ENCODE measurements at places on chromosomes 13 and 19.

- DNase-seq = no peak
These were observed 41.2 kb upstream of the TNFSF11 start for GRCh38 chr13:42532561-42533335.

DNA sequence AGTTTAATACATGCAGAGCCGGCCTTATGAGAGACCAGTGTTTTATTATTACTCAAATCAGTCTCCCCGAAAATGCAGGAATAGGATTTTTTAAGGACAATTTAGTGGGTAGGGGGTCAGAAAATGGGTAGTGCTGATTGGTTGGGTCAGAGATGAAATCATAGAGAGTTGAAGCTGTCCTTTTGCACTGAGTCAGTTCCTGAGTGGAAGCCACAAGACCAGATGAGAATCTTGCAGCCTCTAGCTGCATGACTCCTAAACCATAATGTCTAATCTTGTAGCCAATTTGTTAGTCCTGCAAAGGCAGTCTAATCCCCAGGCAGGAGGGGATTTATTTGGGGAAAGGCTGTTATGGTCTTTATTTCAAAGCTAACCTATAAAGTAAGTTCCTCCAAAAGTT is 1163.9 kb downstream of the DIAPH3 start:
- DNase-seq = no peak

- DNase-seq = no peak
These were observed 805 bp downstream of the ZNF784 start for GRCh38 chr19:55623561-55623960.

DNA sequence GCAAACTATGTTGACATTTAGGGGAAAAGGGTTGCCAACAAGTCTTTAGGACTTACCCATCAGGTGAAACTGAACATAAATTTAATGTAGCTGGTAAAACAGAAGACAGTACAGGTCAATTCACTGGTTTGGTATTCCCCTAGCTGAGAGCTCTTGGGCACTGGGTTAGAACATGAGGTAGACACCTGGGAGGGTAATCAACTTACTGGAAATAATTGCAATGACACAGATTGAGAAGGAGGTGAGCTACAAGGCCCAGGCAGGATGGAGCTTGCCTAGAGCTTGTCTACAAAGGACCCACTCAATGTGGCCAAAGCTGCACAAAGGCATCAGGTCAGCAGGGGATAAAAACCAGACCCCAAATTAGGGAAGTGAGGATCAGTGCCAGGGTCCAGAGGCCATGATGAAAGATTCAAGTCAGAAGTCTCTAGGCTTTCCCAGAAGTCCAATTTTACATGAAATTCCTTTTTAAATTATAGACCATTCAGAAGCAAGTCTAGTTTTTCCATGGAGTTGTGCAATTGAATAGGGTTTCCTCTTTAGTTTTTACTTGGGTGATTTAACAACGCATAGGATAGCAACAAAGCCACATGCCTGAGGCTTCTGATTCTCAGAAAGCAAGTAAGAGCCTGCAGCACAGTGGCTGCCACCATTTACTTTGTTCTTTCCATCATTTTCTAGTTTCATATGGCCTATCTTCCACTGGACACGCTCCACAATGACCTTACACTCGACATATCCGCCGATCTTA is 194.0 kb downstream of the NDFIP2 start:
- DNase-seq = no peak

DNA sequence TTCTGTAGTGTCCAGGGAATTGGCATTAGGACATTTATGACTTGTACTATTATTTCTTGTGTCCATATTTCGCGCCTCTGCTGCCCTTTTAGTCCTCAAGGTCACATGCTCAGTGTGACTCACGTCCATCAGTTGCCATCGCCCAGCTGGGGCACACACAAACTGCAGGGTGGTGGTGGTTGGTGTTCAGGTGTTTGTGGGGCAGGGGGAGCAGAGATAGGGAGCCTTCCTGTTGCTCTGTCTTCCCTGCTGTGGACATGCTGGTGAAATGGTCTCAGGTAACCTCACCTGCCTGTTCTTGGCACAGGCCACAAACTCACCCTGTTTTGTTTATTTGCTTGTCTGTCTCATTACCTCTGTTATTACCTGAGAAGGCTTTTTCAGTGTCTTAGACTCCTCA is 22.4 kb downstream of the PRR12 start:
- no peak for DNase-seq

DNA sequence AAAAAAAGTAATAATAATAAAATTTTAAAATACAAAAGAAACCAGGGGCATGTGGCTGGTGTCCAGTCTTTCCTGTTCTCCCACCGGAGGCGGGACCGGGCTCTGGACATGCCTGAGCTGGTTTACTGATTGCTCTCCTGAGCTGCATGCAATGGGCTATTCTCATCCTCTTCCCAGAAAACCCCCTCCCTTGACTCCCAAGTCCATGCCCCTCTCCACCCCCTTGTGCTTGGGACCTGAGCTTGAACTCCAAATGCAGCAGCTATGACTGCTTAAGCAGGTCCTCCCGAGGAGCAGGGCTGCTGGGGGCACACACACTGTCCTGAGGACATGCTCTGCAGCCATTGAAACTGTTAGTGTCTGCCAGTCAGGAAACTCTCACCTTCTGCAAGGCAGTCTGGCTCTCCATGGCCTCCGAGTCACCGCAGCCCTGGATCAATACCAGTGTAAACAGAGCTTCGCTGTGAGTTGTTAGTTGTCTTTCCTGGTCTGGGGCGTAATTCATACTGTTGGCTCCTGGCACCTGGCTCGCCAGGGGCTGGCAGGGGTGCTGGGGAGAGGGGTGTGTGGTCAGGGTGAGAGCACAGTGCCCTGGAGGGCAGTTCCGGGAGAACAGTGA is 41.6 kb upstream of the CHST8 start:
- no peak for DNase-seq

GRCh38 chr13:87089391-87089790 is 581.8 kb upstream of the SLITRK5 start:
- no peak for DNase-seq

DNA sequence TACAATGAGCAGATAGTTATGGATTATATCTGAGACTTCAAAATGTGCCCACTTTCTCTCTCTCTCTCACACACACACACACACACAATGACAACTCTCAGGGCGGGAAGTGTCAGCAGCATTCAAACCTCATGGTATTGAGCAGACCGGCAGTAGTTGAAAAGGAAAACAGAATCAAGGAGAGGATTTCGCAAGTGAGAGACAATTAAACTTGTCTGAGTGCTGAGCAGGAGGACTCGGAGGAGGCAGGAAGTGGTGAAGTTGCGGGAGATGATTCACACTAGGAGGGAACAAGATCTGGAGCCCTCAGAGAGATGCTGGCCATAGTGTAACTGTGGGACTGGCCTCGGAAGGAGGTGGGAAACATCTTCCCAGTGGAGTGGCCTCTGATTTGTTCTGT is 353.1 kb downstream of the EFNB2 start:
- DNase-seq = no peak

DNA sequence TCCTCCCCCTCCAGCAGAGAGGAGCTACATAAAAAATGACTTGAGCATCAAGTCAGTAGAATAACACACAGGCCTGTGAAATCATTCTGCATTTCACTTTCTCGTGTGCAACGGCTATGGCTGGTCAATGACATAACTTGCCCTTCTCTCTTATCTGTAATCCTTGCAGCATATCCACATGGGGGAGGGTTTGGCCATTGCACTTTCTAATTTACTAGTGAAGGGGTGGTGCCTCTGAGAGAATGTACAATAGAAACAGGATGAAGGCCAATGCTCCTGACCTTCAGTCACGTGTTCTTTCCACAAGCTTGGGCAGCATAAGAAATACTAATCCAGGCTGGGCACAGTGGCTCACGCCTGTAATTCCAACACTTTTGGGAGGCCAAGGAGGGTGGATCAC is 641.0 kb upstream of the ARGLU1 start:
- DNase-seq = no peak

DNA sequence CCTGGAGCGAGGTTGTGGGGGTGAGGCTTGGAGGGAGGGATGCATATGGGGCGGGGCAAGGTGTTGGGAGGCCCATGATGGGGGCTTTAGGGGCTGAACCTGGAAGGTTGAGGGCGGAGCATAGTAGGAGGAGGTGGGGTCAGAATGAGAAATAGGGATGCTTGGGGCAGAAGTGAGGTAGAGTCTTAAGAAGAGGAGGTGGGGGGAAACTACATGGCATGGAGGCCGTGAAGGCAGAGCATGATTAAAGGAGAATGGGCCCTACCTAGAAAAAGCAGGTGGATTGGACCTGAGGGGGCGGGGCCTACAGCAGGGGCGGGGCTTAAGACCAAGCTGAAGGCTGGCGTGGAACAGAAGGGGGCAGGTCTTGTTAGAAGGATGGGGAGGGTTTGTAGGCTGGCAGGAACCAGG is 799 bp downstream of the NR1H2 start:
- peak; percentile 38 for DNase-seq

- no peak for DNase-seq
These were observed 102.6 kb downstream of the DOCK9 start for GRCh38 chr13:98875146-98875729.

DNA sequence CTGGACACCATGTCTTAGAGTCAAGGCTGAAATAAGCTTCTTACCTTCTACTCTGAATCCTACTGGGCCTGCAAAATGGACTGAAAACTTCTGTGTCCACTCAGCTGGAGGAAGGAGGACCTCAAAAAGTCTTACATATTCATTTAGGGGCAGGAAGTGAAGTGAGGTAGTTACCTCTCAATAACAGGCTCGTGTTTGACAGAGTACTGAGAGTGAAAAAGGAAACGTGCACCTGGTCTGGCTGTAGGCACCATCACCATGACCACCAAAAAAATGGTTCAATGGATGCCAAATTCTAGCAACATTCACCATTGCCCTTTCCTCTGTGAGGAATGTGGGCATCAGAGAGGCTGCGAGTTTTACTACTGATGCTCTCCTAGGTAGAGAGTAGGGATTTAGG is 176.2 kb downstream of the RFC3 start:
- DNase-seq = no peak

GRCh38 chr19:4576016-4576933 is 16.8 kb upstream of the SEMA6B start:
- DNase-seq = peak; percentile 42

GRCh38 chr19:29666578-29667386 is 1.5 kb downstream of the PLEKHF1 start:
- DNase-seq = peak; percentile 25

DNA sequence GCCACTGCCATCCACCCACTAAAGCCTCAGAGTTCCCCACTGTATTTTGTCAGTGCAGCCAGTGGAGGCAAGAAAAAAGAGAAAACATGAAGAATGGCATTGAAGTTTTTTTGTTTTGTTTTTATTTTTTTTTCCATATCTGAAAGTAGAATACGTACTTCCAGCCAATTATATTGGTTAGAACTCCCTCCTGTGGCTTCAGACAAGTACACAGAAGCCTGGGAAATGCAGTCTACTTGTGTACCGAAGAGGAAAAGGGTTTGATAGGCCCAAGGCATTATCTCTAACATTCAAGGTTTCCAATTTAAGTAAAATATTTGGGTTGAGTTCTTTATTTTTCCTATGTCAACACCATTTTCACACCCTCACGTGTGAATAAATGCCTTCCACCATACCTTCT is 696.2 kb upstream of the GPC6 start:
- DNase-seq = no peak

DNA sequence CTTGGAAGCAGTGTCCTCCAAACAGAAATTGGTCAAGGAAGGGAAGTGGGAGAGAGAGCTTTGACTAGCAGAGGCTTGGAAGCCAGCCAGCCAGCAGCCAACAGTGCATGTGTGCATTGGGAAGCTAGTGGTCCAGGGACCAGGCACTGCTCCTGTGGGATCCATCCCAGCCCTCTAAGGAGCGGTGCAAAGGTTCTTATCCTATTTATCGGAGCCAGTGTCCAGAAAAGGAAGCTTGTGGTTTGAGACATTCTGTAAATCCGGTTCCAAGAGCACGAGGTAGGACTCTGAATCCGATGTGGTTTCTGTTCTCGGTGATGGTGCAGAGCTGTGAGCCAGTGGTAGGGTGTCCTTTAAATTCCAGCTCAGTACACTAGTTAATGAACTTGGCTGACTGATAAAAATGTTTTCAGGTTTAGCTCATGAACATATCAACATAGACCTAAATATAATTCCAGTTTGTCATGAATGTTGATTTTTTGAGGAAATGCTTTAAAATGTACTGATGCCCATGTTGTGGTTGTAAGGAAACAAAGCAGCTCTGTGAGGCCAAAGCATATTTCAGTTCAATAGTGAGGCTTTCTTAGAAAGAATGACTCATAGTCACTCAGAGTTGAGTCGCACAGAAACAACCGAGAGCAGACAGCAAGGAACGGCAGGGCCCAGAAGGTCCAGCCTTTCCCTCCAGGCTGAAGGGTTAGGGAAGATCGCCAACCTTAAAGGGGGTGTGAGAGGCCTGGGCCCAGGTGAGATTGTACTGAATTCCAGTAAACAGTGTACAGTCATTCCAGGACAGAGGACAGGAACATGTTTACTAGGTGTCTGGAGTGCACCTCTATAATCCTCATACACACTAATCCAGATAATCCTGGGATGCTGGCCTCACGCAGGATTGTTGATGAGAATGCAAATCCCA is 21.5 kb upstream of the GARRE1 start:
- no peak for DNase-seq

DNA sequence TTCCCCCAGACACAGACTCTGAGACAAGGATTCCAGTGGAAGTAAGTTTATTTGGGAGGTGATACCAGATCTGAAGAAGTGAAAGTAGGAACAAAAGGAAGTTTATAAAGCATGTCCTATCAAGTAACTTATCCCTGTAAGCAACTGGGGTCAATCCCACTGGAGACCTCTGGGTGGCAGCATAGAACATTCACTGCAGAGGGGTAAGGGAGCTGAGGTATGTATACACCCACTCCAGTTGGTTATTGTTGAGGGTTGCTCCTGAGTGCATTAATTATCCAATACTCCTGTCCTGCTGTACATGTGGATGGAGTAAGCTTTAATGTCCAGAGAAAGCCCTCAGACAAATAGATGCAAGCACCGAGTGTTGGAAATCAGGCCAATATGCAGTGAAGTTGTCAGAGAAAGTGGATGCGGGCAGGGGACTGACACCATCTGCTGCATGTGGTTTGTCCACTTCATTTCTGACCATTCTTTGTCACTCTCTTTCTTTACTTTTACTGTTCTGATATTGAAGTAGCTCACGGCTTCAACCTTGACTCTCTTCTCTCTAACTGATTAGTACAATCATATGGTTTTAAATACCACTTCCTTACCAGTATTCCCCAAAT is 46.7 kb downstream of the NOTCH3 start:
- no peak for DNase-seq
